ENCODE measurements at places on chromosomes 1 and 21. TPM values are rescaled to one million over a fixed set of nuclear protein-coding genes. Genes with fewer than 3 reads are reported as not detected.

Gene SPRR4
- total RNA-seq: not detected

Gene NKAIN1
- not detected for total RNA-seq

Gene CLCNKB
- not detected for total RNA-seq

Gene SRGAP2B
- 22.5 TPM for total RNA-seq

Gene HES2
- not detected for total RNA-seq

Gene EGLN1
- total RNA-seq: 42.7 TPM

Gene NHLH1
- total RNA-seq: 0.14 TPM

Gene CASQ2
- total RNA-seq: 12.5 TPM

Gene CFAP74
- not detected for total RNA-seq

Gene ALX3
- not detected for total RNA-seq

Gene OR2T2
- not detected for total RNA-seq

Gene CA14
- total RNA-seq: not detected

Gene IL23R
- total RNA-seq: not detected

Gene ATP6V1G3
- not detected for total RNA-seq

Gene REG4
- 3.8 TPM for total RNA-seq

Gene WNT9A
- 1.2 TPM for total RNA-seq

Gene TFB2M
- total RNA-seq: 6.5 TPM

Gene S100A14
- 4.2 TPM for total RNA-seq

Gene F5
- total RNA-seq: 0.85 TPM

Gene C1orf167
- total RNA-seq: 4.2 TPM

Gene LRRC38
- not detected for total RNA-seq

Gene EXTL1
- total RNA-seq: 1.6 TPM

Gene LRRC71
- not detected for total RNA-seq

Gene LRRC40
- total RNA-seq: 12.4 TPM

Gene PRKAA2
- 9.2 TPM for total RNA-seq

Gene ACTL8
- not detected for total RNA-seq

Gene IFFO2
- 27.7 TPM for total RNA-seq

Gene MIXL1
- not detected for total RNA-seq

Gene UMODL1
- total RNA-seq: not detected

Gene FMO4
- total RNA-seq: 10.6 TPM

Gene CCDC185
- total RNA-seq: not detected

Gene S100A1
- total RNA-seq: not detected

Gene TMEM201
- total RNA-seq: 11.2 TPM

Gene TAS1R1
- not detected for total RNA-seq

Gene CHRM3
- total RNA-seq: 4.2 TPM

Gene AADACL3
- total RNA-seq: not detected

Gene TSPEAR
- not detected for total RNA-seq

Gene SLAMF9
- not detected for total RNA-seq

Gene LCE1F
- not detected for total RNA-seq

Gene SPATA45
- not detected for total RNA-seq

Gene OPRD1
- total RNA-seq: not detected

Gene SLC30A1
- total RNA-seq: 23.9 TPM

Gene ETV3L
- not detected for total RNA-seq

Gene KCNK1
- total RNA-seq: 8.5 TPM

Gene AKR1A1
- total RNA-seq: 130 TPM

Gene CLCA1
- total RNA-seq: not detected

Gene RBP7
- total RNA-seq: 24.1 TPM

Data from thoracic aorta (tissue), 2 donors.